ENCODE measurements at places on chromosomes 12 and 14.

DNA sequence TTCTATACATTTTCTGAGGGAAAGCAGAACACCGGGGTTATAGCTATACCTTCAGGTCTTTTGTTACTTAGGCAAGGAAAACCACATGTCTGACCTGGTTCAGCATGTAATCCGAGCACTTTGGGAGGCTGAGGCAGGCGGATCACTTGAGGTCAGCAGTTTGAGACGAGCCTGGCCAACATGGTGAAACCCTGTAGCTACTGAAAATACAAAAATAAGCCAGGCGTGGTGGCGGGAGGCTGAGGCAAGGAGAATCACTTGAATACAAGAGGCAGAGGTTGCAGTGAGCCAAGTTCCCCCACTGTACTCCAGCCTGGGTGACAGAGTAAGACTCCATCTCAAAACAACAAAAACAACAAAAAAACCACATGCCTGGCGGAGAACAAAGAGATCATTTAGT is 177.6 kb downstream of the ACSS3 start:
- DNase-seq, result no peak

DNA sequence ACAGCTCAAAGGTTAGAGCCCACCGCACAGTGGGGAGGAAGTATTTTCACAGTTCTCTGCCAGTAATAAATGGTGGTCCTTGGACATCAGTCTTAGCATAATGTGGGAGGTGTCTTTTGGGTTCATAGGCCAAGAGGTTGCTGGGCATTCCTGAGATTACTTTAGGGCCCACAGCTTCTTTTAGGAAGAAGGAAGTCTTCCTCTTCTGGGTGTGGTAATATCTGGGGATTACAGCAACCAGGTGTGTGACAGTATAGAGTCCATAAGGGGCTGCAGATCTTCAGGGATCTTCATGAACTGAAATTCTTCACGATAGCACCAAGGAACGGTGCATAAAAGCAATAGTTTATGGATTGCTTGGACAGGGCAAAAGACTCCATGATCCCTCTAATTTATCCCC is 56.2 kb upstream of the PTGR2 start:
- DNase-seq, result no peak

GRCh38 chr12:19120795-19121194 is 8.7 kb upstream of the PLEKHA5 start:
- DNase-seq, result no peak

- DNase-seq, result no peak
Measured at GRCh38 chr12:64318605-64319004, 72.0 kb downstream of the C12orf56 start.

DNA sequence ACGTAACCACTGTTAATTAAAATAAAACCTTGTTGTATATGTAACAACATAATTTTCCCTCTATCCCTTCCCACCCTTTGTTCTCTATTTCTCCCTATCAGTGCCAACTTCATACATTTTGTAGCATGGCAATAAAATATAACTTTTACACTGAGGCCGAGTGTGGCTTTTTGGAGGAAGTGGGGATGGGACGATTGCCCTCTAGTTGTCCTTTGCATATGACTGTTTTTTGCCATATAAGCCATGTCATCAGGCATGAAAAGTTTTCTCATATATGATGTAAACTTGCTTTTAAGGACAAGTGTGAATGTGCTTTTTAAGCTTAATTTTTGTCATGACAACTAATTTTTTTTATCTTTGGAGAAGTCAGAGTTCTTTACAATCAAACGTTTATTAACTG is 6.2 kb upstream of the CCT2 start:
- no peak for DNase-seq

GRCh38 chr14:73887318-73887616 is 608 bp downstream of the ZNF410 start:
- no peak for DNase-seq

GRCh38 chr12:77294016-77294415 is 228.6 kb upstream of the E2F7 start:
- no peak for DNase-seq

GRCh38 chr12:76152181-76152807 is 67.8 kb upstream of the NAP1L1 start:
- no peak for DNase-seq

DNA sequence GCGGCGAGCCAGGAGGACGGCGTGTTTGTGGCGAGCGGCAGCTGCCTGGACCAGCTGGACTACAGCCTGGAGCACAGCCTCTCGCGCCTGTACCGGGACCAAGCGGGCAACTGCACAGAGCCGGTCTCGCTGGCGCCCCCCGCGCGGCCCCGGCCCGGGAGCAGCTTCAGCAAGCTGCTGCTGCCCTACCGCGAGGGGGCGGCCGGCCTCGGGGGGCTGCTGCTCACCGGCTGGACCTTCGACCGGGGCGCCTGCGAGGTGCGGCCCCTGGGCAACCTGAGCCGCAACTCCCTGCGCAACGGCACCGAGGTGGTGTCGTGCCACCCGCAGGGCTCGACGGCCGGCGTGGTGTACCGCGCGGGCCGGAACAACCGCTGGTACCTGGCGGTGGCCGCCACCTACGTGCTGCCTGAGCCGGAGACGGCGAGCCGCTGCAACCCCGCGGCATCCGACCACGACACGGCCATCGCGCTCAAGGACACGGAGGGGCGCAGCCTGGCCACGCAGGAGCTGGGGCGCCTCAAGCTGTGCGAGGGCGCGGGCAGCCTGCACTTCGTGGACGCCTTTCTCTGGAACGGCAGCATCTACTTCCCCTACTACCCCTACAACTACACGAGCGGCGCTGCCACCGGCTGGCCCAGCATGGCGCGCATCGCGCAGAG is 873 bp downstream of the PLXNC1 start:
- DNase-seq, result no peak

- DNase-seq, result peak; percentile 96
Measured at GRCh38 chr14:59582161-59582560, 5.5 kb upstream of the CCDC175 start.

- no peak for DNase-seq
Measured at GRCh38 chr14:101889366-101889765, 75.0 kb upstream of the DYNC1H1 start.

- DNase-seq, result no peak
Measured at GRCh38 chr12:103318566-103318965, 177.2 kb downstream of the C12orf42 start.

DNA sequence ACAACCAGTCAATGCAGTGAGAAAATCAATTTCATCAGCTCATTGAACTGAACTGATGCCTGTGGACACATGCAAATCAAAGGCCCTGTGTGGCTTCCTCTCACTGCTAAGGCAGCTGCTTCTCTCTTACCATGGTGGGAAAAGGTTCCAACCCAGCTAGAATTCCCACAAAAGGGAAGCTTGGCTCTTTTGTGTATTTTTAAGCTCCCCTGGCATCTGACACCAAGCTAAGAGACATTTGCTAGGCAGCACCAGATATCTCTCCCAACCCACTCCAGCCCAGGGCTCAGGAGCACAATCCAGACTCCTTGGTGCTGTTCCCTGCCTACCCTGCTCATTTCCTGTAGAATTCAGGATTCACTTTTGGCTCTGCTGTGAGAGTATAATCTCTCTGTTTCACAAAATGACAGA is 129.6 kb downstream of the GXYLT1 start:
- no peak for DNase-seq

GRCh38 chr12:5000204-5000603 is 43.5 kb upstream of the KCNA5 start:
- no peak for DNase-seq

DNA sequence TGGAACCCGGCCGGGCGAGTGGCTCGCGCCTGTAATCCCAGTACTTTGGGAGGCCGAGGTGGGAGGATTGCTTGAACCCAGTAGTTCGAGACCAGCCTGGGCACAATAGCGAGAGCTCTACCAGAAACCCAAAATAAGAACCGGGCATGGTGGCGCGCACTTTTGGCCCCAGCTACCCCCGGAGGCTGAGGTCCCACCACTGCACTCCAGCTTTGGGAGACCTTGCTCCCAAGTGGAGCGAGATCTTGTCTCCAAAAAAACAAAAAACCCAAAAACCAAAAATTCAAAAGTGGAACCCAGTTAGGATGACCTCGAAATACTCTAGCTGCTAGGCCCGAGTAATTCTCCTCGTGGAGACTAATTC is 769 bp upstream of the VTI1B start:
- no peak for DNase-seq

DNA sequence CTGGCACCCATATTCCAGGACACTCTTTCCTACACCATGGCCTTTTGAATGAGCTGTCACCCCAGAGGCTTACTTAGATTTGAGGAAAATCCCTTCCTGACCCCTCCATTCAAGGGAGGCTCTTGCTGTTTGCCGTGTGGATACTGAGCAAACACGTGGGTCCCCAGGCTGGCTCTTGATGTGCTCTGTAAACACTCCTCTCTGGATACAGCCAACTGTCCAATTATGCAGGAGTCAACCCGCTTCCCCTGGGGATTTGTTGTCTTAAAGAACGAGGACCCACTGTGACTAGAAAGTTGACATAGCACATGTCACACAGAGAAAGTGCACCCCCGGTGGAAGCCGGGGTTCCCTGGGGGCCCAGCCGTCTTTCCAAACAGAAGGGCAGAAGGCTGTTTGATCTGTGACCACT is 75.8 kb upstream of the CEP83 start:
- DNase-seq, result no peak

DNA sequence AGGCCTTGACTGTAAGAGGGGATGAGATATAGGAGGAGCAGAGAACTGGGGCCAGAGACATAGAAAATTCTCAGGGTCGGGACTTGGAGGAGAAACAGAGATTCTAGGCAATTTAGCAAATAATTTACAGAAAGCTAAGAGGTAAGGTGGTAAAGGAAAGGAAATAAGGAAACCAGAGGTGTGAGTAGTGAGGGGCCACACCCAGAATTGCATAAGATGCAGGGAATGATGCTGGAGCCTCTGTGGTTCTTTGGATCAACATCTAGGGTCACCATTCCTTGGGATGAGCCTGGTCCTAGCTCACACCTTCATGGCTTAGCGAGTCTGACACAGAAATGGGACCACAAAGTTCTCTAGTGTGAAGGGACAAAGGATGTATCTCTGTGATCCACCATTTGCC is 949 bp upstream of the SDR9C7 start:
- no peak for DNase-seq

GRCh38 chr14:69624136-69624535 is 12.7 kb downstream of the SUSD6 start:
- no peak for DNase-seq

DNA sequence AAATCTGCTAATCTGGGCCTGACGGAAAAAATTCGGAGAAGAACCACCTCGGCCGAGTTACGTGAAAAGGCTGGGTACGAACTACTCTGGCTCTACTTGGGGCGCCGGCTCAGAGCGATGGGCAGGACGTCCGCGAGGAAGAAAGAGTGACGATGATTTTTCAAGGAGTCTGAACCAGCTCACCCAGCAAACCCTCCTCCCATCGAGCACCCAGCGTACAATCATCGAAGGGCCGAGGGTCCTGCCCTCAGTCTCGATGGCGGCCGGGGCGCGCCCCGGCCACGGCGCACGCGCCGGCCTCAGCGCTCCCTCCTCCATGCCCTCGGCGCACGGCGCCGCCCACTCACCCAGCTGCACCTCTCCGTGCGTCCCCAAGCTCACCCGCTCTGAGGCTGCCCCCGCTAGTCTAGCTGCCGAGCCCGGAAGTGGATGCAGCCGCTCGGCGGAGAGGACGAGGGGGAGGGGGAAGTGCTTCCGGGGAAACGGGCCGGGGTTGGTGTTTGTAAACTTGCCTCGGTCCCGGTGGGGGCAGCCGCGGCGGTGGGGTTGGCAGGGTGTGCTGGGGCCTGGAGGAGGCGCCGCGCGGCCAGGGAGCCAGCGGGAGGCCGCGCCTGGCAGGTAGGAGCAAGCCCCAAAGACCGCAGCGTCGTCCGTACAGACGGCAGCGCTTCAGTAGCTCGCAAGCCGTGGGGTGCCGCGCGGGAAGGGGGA is at the start of the genes CSAD and ZNF740:
CSAD (minus strand) TSS at position 706 of the 711 bp plus-strand sequence. CDS start 7,455 bp downstream, outside the sequence.
ZNF740 (plus strand) TSS at position 503 of the 711 bp plus-strand sequence. CDS start 1,262 bp downstream, outside the sequence.
- DNase-seq, result peak; percentile 84

GRCh38 chr14:31770271-31770670 is 209.1 kb downstream of the NUBPL start:
- DNase-seq, result no peak

Measured in DMS 273 treated with DMSO at 0.1 percent for 48 hours (cell line).